ENCODE measurements at places on chromosomes 1 and 21. TPM values are rescaled to one million over a fixed set of nuclear protein-coding genes. Genes with fewer than 3 reads are reported as not detected.

GRCh38 chr1:226717256-226717909 lies 21.7 kb downstream of the ITPKB start:
- DNase-seq: no peak

AADACL3 gene
- not detected for total RNA-seq

EPB41 gene
- total RNA-seq: 16.0 TPM

GRCh38 chr1:217311766-217312165 lies 319.1 kb downstream of the GPATCH2 start:
- no peak for DNase-seq

GBP6 gene
- total RNA-seq: not detected

DNA sequence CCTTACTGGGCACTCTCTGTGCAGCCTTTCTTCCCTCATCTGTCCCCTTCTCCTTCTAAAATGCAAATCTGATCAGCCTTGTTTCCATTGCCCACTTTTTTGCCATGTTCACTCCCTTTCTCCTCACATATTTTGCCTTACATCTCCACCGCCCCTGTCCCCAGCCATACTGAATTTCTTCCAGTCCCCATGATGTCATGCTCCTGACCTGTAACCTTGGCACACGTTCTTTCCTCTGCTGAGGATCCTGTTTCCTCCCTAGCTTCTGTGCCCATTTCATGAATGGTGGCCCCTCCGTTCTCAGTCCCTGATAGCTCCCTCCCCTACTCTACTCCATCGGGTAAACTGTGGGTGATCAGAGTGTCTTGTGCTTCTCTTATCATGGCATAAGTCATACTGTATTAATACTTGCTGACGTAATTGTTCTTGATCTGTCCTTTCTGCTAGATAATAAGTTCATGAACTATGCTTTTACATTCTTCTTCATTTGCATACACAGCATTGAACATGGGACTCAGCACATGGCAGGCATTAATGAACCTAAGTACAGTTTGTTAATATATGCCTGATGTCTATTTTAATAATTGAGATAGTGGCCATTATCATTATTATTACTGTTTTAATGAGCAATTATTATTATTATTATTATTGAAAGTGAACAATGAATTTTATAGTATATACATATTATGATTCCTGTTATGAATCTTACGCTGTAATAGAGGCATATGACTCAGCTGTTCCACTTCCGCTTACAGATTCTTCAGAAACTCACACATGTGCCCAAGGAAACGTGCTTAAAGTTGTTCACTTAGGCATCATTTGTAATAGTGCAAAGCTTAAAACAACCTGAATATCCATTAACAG lies 28.5 kb downstream of the MAP3K21 start:
- peak; percentile 6 for DNase-seq

DNA sequence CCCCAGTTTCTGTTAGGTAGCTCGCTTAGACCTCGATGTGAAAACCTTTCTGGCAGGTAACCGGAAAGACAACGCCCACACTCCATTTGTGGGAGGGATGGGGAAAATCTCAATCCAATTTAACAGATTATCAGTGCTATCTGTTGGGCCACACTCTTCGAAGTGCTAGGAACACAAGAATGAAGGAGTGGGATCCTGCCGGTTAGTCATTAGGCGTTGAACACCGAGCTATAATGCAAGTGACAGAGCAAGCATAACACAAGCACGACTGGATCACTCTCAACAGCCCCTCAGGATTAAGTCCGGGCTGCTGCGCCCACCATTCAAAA lies 531 bp downstream of the SNIP1 start:
- DNase-seq: peak; percentile 19

MIB2 gene
- total RNA-seq: 40.1 TPM

RGS8 gene
- total RNA-seq: not detected

DNA sequence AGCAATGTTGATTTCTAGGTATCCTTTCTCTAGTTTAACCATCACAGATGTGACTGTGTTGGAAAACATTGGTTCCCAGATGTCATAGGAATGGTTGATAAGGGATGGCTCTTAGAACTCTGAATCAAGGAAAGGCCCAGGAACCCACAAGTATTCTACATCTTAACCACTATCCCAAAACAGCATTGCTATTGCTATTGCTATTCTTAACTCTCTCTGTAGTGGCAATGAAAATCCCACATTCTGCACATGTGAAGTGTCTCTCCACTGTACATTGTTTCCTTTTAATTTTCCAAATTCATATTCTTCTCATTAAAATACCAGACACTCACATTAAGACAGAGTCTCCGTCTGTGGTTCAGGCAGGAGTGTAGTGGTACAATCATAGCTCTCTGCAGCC lies 420.4 kb upstream of the RUNX1 start:
- no peak for DNase-seq

DNA sequence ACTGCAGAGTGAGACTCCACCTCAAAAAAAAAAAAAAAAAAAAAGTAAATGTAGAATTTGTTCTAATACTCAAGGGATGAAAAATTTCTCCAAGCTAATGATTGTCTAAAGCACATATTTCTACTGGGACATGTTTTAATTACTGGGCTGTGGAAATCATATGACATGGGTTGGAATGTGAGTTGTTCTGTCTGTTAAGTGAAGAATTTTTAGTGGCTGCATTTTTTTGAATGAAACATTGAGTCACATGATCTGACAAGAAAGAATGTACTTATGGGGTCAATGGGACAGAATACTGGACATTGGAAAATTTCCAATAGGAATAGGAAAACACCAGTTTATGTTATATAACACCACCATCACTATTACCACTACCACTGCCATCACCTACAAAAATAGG lies 123.8 kb upstream of the IVNS1ABP start:
- peak; percentile 31 for DNase-seq

DNA sequence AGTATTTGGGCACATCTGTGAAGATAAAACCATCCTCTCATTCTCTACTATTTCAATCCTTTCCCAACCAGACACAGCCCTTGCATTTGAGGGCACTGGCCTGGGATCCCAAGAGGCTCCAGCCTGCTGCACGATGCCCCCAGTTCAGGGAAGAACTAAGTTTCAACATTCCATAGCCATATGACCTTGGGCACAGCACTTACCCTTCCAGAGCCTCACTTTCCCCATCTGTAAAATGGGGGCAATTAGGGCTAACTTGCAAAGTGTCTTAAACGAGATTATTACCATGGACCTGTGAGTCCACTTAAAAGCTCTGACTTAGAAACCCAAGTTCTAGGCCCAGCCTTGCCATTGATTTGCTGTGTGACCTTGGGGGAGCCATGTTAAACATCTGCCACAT lies 22.9 kb downstream of the CDCP2 start:
- DNase-seq: no peak

- no peak for DNase-seq
Observed at GRCh38 chr1:211503542-211503941, 11.6 kb upstream of the RD3 start.

DNA sequence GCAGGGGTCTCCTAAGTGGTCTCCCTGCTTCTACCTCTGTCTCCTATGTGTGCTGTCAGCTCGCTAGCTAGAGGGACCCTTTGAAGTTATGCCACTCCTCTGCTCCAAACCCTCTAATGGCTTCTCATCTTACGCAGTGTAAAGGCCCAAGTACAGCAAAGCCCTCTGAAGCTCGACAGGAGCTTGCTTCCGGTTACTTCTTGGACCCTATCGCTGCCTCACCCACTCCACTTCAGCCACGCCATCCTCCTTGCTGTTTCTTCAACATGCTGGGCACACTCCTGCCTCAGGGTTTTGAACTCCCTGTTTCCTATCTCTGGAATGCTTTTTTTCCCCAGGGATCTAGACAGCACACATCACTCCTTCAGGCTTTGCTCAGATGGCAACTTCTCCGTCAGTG lies 102.3 kb upstream of the F3 start:
- DNase-seq: no peak

- no peak for DNase-seq
Observed at GRCh38 chr1:226661965-226662364, 77.1 kb downstream of the ITPKB start.

SDE2 gene
- 28.6 TPM for total RNA-seq

DNA sequence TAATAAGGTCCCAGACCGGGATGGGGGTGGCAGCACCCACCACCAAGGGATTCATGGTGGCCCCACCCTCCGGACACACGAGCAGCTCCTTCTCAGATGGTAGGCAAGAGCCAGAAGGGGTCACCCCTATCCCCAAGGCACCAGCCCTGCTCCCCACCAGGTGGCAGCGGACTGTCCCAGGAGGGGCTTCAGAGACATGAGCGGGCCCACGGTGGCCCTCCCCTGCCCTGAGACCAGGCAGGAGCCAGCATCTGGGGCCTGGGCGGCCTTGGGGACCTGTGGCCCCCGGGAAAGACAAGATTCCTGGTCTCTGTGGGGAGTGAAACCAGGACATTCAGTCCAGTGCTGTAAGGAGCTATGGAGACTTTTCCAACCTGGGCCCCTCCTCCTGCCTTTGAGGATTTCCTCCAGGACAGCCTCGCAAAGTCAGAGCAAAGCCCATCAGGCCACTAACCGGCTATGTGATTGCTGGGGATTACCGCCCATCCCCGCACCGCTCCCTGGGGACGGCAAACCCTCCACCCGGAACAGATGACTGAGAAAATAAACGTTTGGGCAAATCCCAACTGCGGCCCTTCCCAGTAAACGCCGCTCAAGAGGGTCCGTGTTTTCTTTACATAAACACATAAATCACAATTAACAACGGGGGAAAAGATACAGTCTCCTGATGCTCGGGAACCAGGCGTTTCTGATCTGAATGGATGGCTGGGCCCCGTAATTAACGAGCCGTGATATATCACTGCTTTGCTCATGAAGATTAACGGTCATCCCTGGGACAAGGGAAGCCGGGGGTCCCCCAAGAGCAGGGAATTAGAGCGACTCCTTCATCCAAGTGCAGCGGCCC lies 50.9 kb upstream of the ARHGEF16 start:
- DNase-seq: no peak

OR2L2 gene
- not detected for total RNA-seq

GRCh38 chr1:203628201-203629015 lies 1.8 kb downstream of the ATP2B4 start:
- DNase-seq: no peak

DNA sequence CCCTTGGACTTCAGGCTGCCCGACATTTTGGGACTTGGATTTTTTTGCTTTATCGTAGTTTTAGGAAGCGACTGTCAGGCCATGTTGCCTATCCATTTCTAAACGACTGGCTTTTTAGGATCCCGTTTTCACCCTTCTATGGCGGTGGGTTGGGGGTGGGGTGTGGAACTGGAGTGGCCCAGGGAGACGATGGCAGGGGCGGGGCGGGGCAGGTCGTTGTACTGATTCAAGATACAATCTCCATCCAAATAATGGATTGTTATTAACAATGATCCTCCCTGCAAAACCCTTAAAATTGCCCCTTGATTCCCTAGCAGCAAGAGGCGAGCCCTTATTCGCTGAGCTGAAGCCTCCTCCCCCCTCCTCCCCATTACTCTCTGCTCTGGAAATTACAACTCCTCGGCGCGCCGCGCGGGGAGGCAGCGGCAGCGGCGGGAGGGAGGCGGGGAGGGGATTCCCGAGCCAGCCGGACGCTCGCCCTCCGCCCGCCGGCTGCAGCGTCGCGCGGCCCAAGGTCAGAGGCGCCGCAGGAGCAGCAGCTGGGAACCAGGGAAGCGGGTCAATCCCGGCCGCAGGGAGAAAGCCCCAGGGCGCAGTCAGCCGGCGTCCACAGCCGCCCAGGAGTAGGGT lies at the start of gene TRIM67:
TRIM67 (plus strand) TSS at position 392 of the 630 bp plus-strand sequence. CDS start 912 bp downstream, outside the sequence.
- DNase-seq: no peak

GRCh38 chr1:233790662-233791371 lies 113.7 kb upstream of the SLC35F3 start:
- DNase-seq: peak; percentile 15

CYP4A11 gene
- total RNA-seq: not detected

DNA sequence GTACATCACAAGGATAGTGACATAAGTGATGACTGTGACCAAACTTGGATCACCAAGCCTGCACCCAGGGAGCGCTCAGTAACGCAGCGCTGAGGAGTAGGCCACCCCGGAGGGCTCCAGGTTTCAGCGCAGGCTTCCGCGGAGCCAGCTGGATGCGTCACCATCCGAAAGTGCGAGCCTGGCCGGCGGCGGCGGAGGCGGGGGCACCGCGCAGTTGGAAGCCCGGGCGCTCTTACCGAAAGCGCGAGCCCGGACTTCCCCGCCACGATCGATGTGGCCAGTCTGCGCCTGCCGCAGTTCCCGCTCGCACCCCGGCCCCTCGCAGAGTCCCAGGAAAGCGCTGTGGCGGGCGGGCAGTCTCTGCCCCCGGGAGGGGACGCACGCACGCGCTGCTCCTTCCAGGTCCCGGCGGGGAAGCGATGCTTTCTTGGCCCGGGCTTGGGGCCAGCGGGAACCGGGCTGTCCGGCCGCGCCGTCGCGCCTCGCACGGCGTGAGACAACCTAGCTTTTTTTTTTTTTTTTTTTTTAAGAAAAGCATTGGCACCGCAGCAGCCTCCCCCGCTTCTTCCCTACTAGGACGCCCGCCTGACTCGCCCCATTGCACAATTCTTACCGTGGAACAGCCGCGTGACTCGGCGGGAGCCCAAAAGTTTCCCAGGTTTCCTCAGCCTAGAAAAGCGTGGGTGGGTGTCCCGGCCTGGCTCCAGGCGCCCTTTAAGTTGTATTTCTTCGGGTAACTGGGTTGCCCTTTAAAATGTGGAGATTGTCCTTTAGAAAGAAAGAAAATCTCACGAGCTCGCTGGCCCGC lies 36.4 kb upstream of the JAK1 start:
- DNase-seq: peak; percentile 83

IGSF3 gene
- total RNA-seq: 53.7 TPM

Data from dermis microvascular lymphatic vessel endothelial cell (primary cell).